LHCN-M2 (cell line): ENCODE measurements at places on chromosomes 5 and 9. TPM values are rescaled to one million over a fixed set of nuclear protein-coding genes. Genes with fewer than 3 reads are reported as not detected.
A peak's percentile ranks its signal among the peaks of the same experiment; 100 is the strongest.

Gene CDH9
- total RNA-seq = not detected in 2 replicates

Gene ZNF462
- 11.3 and 14.6 TPM in 2 replicates for total RNA-seq

Gene PCDHB3
- total RNA-seq = 2.0 and 2.4 TPM in 2 replicates

Gene MRPL50
- total RNA-seq = 13.5 and 14.6 TPM in 2 replicates

DNA sequence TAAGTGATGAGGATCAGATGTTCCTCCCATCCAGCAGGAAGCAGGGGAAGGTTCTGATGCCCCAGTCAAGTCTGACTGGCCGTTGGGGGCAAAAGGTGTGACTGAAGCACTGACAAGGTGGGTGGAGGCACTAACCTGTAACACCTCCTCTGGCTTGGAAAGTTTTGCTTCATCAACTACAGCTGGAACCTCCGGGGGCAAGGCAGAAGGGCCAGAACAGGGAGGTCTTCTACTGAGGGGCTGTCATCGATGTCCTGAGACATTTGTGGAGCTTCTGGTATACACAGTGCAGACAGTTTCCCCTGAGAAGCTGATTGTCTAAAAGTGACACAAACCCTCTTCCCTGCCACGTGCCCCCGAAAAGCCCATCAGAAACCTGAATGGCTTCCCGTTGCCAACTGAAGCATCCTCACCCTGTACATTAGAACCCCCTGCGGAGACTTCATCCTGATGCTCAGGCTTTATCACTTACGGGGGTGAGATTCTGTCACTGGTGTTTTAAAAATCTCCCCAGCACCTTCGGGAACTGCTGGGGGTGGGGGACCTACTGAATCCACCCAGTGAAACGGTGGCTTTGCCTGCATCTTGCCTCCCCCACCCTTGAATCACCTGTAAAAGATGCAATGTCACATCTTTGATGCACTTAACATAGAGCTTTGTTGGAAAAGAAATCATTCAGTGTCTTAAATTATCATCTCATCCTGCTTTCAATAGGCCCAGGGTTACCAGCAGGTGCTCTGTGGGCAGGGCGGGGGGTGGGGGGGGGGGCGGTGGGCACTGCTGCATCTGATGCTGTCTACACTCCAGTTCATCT lies 24.6 kb downstream of the TRAF1 start:
- no peak for DNase-seq

- DNase-seq = no peak
Measured at GRCh38 chr5:428219-428618, 14.8 kb upstream of the EXOC3 start.

- DNase-seq = peak; percentile 50
Measured at GRCh38 chr5:140556438-140556837, 835 bp downstream of the SRA1 start.

GRCh38 chr5:135237748-135238103 lies 161.3 kb downstream of the MACROH2A1 start:
- no peak for DNase-seq

GRCh38 chr5:1641560-1642166 lies 117.9 kb upstream of the LPCAT1 start:
- DNase-seq = peak; percentile 85

DNA sequence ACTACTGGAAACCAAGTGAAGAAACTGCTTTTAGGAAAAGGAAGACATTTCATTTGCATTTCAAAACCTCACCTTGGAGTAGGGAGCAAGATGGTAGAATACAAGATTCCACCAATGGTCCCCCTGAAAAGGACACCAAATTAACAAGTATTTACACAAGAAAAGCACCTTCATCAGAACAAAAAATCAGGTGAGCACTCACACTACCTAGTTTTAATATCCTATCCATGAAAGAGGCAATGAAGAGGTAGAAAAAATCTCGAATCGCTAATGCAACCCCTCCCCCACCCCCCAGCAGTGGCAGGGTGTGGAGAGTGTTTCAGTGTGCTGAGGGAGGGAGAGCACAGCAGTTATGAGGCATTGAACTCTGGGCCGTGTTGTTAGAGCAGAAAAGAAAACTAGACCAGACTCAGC lies 1397.0 kb upstream of the C9orf72 start:
- DNase-seq = no peak

DNA sequence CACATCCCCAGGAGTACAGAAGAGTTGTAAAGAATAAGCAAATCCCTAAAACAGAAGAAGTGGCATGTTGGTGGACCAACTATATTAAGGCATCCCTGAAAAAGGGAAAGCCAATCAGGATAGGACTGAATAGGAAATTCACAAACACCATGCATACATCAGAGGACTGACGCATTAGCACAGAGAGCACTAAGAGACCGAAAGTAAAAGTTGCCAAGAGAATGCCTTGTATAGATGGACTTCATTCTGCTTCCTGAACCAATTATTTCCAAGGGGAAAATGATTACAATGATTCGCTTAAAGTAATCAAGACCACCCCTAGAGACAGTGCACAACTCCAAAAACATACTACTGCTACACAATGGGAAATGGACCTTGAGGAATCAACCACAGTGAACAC lies 33.5 kb downstream of the SHC3 start:
- DNase-seq = no peak
